Mesothelial cell of epicardium (in vitro differentiated cells): ENCODE measurements at places on chromosomes 6 and 20.

GRCh38 chr6:88119769-88120168, 46.4 kb downstream of the CNR1 start:
- DNase-seq: no peak

DNA sequence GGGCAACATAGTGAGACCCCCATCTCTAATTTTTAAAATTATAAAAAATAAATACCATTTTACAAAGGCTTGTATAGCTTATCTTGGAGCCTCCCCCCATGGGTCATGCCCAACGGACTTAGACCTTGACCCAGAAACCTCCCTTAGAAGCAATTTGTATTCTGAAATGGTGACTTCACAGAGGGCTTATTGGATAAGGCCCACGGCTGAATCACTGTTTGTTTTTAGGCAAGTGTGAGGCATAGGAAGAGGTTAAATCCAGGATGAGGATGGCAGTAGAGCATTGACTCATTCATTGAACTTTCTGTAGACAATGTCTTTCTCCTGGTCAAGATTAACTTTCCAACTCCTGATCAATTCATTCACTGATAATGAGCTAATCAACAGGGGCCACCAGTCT, 6.2 kb upstream of the SNAI1 start:
- DNase-seq: no peak

DNA sequence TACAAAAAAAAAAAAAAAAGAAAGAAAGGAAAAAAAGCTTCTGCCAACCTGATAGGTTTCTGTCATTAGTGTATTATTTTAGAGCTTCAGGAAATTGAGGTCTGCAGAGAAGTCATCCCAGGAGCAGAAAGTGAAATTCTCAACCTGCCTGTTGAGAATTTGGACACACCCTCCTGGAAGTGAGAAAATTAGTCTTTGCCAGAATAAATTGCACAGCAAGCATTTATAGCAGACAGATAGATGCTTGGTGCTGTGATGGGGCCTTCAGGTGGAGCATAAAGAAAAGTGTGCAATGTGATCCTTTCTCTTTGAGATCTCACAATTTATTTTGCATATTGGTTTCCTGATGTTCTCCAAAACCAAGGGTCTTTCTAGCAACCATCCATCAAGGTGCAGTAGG, 4.7 kb downstream of the BTN2A2 start:
- no peak for DNase-seq

DNA sequence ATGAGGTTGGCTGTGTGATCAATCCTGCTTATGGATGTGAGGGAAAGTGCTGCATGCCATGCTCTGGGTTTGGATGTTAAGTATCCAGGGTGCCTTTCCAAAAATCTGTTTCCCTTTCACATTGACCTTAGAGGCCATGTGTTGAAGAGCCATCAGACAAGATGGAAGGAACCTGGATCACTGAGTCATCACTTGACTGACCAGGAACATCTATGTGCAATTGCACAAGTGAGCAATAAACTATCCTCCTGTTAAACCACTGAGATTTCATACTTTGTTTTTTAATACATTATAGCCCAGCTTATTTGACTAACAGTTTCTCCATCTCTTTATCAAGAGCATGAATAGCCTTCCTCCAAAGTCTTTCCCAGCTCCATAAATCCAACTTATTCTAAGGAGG, 17.8 kb upstream of the TMEM14A start:
- no peak for DNase-seq

DNA sequence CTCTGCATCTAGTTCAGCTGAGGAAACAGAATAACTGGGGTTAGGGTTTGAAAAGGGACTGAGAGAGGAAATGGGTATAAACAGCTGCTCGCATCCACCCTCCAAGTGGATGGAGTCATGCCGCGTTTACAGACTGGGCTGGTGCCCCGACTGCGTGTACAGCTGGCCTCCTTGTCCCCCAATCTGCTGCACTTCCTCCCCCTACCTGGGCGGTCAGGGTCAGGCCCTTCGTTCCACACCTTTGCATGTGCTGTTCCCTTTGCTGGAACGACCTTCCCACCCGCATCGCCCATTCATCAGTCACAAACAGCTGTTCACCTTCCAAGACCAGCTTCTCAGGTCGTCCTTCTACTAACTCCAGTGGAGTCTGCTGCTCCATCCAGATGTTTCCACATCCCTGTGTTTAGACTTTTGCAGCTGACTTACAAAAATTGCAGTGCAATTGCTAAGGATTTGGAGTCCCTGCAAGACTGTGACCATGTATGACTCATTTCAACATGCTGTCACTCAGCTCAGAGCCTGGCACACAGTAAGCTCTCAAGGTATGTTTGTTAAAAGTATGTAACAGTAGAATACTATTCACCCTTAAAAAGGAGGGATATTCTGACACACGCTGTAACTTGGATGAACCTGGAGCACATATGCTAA, 129.3 kb downstream of the DTNBP1 start:
- DNase-seq: no peak

DNA sequence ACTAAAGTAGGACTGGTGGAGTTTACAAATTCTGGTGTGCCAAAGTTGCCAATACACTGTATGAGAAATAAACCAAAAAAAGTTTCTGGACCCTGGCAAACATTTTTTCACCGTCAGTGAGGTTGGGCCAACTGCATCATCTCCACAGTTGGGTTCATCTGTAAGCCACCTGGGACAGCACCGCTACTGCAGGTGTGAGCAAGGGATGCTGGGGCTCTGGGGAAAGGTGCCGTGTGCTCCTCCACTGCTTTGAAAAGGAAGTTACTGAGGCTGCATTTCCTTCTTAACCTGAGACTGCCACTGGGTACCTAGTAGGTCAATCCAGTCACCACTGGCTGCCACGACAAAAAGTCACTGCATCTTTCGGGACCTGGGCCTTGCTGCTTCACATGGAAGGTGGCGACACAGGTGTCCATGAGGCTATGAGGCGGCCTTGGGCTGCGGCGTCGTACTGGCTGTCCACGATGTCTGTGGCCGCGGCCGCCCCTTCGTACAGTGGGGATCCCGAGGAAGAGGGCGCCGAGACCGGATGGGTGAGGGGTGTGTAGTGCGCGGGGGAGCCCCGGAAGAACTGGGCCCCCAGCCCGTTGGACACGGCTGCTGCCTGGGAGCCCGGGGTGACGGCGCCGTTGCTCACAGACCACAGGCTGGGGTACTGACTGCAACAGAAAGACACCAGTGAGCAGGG, 9.6 kb downstream of the TBXT start:
- DNase-seq: no peak

GRCh38 chr6:13262302-13263230, 65.8 kb downstream of the TBC1D7 start:
- no peak for DNase-seq

- DNase-seq: no peak
Observed at GRCh38 chr6:129359811-129360681, 349.9 kb downstream of the ARHGAP18 start.

- DNase-seq: no peak
Observed at GRCh38 chr6:163296835-163297519, 117.5 kb upstream of the QKI start.

DNA sequence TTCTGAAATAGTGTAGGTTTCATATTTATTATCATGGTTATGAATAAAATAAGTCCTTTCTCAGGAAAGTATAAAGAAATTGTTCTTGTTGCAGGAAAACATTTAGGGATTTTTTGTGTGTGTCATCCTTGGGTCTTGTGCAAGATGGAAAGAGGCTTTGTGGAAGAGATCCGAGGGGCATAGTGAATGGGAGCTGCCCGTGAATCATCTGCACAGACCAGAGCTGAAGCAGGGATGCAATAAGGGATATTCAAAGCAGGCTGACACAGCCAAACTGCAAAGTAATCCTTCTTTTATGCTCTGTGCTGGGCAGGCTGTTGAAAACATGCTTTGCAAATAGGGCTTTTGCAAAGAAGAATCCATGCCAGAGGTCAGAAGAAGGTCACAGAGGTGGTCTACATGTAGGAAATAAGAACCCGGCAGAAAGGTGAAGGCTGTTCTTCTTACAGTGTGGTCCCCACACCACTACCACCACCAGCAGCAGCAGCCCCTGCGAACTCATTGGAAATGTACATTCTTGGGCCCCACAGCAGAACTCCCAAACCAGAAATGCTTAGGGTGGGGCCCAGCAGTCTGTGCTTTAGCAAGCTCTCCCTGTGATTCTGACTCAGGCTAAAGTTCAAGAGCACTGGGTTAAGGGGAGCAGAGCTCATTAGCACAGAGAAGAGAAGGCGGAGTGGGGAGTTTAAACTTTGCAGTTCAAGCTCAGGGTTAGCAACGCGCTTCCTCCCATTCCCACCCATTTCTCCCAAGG, 237.6 kb downstream of the QKI start:
- DNase-seq: no peak

- no peak for DNase-seq
Observed at GRCh38 chr6:74075896-74076295, 379.9 kb downstream of the CD109 start.

DNA sequence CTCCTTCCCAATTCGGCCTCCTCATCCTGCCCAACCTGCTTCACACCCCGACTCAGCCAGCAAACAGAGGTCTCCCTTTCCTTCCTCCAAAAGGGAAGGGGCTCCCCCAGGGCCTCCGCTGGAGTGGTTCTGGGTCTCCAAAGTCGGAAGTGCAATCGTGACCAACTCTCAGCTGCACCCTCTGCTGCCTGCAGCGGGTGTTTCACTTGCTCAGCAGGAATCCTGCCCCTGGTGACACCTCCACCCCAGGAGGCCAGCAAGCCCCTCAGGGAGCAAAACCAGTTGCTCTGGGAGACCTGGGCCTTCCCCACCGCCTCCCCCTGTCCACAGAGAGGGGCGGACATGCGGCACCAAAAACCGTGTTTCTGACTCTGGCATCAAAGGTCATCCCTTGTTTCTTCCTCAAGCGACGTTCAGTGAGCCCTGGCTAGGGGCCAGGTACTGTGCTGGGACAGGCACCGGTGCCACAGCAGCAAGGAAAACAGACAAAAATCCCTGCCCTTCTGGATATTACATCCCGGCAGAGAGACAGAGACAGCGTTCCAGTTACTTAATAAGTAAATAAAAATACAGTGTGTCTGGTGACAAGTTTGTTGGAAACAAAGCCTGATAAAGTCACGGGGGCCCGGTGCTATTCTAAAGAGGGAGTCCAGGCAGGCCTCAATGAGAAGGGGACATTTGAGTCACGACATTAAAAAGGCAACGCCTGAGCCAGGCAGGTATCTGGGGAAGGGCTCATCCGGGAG, 219.0 kb downstream of the BMP7 start:
- DNase-seq: peak; percentile 47

- DNase-seq: no peak
Observed at GRCh38 chr20:23136893-23137745, 51.0 kb upstream of the CD93 start.

GRCh38 chr6:101302593-101302992, 90.9 kb upstream of the GRIK2 start:
- DNase-seq: no peak

DNA sequence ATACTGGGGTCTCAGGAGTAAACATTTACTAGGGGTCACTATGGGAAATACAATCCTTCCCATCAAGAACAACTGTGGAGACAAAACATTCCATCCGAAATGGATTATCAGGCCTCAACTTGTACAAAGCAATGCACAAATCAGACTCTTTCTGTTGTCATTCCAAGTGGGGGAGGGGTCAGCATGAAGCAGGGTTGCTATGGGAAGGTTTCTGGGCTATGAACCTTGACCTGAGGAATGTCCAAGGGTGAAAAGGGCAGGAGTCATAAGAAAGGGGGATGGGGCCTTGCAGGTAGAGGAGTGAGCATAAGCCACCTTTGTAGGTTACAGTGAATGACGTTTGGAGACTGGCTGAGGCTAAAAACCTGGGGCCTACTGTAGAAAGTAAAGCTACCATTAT, 3.1 kb downstream of the METTL24 start:
- no peak for DNase-seq

- DNase-seq: no peak
Observed at GRCh38 chr6:118295336-118295735, 252.8 kb upstream of the PLN start.

DNA sequence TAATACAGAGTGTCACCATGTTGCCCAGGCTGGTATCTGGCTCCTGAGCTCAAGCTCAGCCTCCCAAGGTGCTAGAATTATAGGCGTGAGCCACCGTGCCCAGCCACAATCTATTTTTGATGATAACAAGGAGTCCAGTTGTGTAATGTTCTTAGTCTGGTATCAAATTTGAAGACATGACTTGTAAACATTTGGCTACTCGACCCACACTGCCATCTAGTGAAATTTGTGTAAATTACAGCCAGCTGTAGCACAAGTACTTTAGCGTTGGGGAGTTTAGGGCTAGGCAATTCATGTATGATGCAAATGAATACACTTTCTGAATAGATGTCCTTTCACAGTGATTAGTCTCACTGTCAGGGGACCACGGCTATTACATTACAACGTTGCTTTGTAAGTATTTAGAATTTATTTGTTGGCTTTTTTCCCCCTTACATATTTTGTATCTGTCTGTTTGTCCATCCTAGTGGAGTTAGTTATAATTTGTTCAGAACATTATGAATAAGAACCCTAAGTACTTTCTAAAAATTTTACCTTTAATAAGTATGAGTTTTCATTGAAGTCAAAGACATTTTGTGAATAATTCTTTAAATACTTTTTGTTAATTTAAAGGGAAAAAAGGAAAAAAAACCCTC, 139.7 kb downstream of the PRDM13 start:
- DNase-seq: no peak

GRCh38 chr6:21679761-21680265, 86.3 kb downstream of the SOX4 start:
- no peak for DNase-seq

DNA sequence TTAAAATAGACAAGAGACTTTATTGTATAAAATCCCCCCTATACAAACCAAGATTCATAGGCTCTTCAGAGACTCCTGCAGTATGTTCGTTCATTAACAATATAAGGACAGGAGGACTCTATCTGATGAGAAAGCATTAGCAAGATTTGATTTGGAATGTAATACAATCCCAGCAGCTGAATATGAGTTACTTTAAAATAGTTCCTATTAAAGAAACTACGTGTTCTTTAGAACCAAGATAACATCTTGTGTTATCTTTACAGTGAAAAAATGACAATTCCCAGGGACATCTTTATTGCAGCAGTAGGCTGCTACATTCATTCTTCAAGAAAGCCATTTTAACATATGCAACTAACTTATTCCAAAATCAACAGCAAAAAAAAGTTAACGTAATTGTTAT, 1360.1 kb upstream of the GJE1 start:
- no peak for DNase-seq

DNA sequence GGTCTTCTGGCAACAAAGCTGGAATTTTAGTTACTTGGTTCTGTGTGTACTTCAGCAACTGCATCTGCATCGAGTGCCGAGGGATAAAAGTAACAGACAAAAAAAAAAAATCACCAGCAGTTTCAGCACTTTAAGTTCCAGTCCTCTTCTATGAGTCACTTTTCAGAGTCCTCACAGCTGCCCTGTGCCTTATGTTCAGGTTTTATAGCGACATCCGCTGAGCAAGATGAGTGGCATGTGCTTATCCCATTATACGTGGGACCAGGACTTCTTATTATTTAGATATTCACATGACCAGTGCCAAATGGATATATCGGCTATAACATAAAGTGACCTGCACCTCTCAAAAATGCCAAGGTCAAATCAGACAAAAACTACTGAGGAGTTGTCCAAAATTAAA, 242.9 kb downstream of the FOXA2 start:
- no peak for DNase-seq

DNA sequence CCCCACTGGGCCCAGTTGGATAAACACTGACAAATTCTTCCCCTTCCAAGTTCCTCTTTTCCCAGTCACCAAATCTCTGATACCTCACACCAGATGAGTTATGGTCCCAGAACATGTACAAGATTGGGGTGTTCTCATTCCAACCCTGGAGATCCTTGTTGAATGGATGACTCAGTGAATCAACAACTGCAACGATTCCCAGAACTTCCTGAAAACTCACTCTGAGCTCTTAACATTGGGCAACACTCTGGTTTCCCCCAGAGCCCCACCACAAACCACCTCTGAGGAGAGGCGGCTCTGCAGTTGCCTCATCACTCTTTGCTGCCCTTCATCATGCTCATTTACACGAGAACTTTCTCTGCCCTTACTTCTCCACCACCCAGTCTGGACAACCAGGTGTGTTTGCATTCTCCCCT, 115.2 kb downstream of the MRPL14 start:
- DNase-seq: no peak
